ENCODE measurements at places on chromosomes 2 and 18. TPM values are rescaled to one million over a fixed set of nuclear protein-coding genes. Genes with fewer than 3 reads are reported as not detected.

COL3A1 gene
- 977 TPM for polyA plus RNA-seq

TMEM163 gene
- polyA plus RNA-seq = not detected

DNA sequence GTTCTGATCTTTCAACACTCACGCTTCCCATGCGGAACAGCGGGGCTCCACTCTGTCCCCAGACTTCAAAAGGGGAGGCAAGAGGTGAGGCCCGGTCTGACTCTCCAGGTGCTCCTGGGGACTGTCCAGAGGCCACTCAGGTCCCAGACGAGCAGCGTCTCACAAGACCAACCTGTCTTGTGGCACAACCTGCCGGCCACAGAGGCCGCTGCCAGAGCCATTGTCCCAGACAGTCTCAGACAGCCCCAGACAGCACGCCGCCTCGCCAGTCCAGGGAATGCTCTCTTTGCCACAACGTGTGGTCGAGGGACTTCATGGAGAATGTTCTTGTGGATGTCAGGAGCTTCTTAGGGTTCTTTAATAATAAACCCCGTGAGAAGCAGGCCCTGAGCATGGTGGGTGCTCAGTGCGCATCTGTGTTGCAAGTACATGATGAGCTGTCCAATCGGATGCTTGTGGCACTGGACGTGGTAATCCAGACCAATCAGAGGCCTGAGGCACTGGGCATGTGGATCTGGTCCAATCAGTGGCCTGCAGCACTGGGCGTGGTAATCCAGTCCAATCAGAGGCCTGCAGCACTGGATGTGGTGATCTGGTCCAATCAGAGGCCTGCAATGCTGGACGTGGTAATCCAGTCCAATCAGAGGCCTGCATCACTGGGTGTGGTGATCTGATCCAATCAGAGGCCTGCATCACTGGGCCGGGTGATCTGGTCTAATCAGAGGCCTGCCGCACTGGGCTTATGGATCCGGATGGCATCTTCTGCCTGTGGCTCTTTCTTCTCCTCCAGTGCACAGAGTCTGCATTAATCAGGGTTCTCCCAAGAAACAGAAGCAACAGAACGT is 76.4 kb downstream of the TMEM18 start:
- H3K27me3 ChIP-seq = no peaks in the 10 kb centered on the region
- no peaks in the 10 kb centered on the region for H3K4me1 ChIP-seq
- H3K27ac ChIP-seq = no peak overlapping the region
- no peak for DNase-seq
- H3K36me3 ChIP-seq = no peaks in the 10 kb centered on the region
- no peak overlapping the region for H3K4me3 ChIP-seq

- no peak overlapping the region for H3K4me3 ChIP-seq
- DNase-seq = no peak
- no peaks in the 10 kb centered on the region for H3K27me3 ChIP-seq
- no peaks in the 10 kb centered on the region for H3K36me3 ChIP-seq
- H3K27ac ChIP-seq = no peak overlapping the region
- peaks cover 22% of the 10 kb centered on the region for H3K4me1 ChIP-seq
These were observed 322.1 kb upstream of the TANK start for GRCh38 chr2:160838147-160838546.

DNA sequence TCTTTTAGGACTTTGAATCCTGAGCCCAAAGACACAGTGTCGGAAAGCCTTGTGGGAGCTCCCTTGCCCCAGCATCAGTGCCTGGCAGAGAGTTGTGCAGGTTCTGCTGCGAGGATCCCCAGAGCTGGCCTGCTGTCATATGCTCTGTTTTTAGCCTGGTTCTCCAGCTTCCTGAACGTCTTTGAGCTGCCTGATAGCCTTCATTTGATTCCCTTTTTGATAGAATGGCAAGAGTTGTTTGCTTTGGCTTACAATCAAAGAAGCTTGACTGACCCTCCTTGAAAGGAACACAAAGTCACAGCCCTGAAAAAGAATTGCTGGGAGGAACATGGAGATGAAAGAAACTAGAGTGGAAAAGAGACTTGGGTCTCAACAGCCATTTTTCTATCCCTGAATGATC is 95.4 kb downstream of the C1QL2 start:
- no peak for DNase-seq
- no peaks in the 10 kb centered on the region for H3K36me3 ChIP-seq
- H3K4me1 ChIP-seq = no peaks in the 10 kb centered on the region

- no peak overlapping the region for H3K4me3 ChIP-seq
- H3K4me1 ChIP-seq = no peaks in the 10 kb centered on the region
- H3K36me3 ChIP-seq = no peaks in the 10 kb centered on the region
- H3K27ac ChIP-seq = no peak overlapping the region
These were observed 13.3 kb upstream of the MEIS1 start for GRCh38 chr2:66421612-66422011.

DNA sequence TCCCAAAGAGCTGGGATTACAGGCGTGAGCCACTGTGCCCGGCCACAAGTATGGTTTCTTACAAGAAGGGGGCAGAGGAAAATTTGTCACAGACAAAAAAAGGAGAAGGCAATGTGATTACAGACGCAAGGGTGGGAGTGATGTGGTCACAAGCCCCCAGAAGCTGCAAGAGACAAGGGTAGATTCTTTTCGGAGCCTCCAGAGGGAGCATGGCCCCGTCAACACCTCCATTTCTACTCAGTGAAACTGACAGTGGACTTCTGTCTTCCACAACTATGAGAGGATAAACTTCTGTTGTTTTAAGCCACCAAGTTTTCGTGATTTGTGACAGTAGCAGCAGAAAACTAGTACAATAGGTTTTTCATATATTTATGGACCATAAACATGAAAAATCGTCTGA is 2.1 kb upstream of the TCF7L1 start:
- no peaks in the 10 kb centered on the region for H3K36me3 ChIP-seq
- no peak overlapping the region for H3K4me3 ChIP-seq
- H3K27me3 ChIP-seq = no peaks in the 10 kb centered on the region
- peak; percentile 48 for DNase-seq

- H3K27me3 ChIP-seq = no peaks in the 10 kb centered on the region
- no peaks in the 10 kb centered on the region for H3K4me1 ChIP-seq
- H3K27ac ChIP-seq = no peak overlapping the region
- no peak overlapping the region for H3K4me3 ChIP-seq
These were observed 368.2 kb downstream of the EPHA4 start for GRCh38 chr2:221203856-221204255.

GRCh38 chr2:9941196-9941995 is 10.1 kb upstream of the GRHL1 start:
- H3K4me3 ChIP-seq = no peak overlapping the region
- H3K4me1 ChIP-seq = peaks cover 26% of the 10 kb centered on the region
- no peaks in the 10 kb centered on the region for H3K36me3 ChIP-seq
- peak overlapping the region; percentile 80 for H3K27ac ChIP-seq
